Activated CD8-positive, alpha-beta T cell treated with anti-CD3 and anti-CD28 coated beads for 36 hours (primary cell): ENCODE measurements at places on chromosomes 4 and X. TPM values are rescaled to one million over a fixed set of nuclear protein-coding genes. Genes with fewer than 3 reads are reported as not detected.

- DNase-seq: no peak
These were observed 909.4 kb downstream of the FSTL5 start for GRCh38 chr4:161254375-161254774.

GRCh38 chr4:2063557-2064275 is 4.6 kb downstream of the NAT8L start:
- DNase-seq: no peak

DNA sequence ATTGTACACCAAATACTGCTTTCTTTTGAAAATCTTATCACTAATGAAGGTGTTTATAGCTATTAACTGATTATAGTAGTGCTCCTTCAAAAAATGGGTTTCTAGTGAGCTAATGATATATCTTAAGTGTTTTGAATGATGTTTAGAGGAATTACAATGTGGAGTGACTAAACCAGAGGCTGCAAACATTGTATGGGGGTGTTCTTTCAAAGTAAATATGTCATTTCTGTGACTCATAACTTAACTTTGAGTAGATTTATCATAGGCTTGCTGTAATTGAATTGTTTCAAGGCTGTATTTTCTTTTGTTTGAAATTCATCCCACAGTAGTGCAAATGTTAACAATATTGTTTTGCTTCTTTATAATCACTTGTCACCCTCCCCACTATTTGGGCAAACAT is 141.6 kb downstream of the IL1RAPL2 start:
- DNase-seq: no peak

GRCh38 chrX:40617566-40617965 is 5.7 kb upstream of the MPC1L start:
- DNase-seq: no peak

GRCh38 chr4:99458911-99459447 is 23.8 kb upstream of the ADH7 start:
- DNase-seq: no peak

GRCh38 chr4:138204507-138204906 is 37.6 kb downstream of the SLC7A11 start:
- DNase-seq: no peak

- peak; percentile 5 for DNase-seq
These were observed 152.5 kb upstream of the SPRY1 start for GRCh38 chr4:123244137-123244536.

- no peak for DNase-seq
These were observed 40.9 kb downstream of the HMX1 start for GRCh38 chr4:8830611-8831200.

DNA sequence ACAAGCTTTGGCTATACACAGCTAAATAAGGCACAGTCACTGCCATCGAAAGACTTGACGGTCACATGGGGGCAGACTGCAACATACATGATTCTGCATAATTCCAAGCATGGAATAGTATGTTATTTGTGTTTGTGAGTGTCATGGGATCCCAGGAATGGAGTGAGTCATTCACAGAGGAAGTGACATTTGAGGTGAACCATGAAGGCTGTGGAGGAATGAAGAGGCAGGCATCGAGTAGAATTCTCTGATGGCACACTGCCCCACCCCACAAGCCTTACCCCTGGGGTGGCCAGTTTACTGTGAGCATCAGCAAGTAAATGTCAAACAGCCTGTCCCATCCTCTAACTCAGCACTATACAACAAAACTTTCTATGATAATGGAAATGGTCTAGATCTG is 619.7 kb downstream of the MID1IP1 start:
- DNase-seq: no peak

DNA sequence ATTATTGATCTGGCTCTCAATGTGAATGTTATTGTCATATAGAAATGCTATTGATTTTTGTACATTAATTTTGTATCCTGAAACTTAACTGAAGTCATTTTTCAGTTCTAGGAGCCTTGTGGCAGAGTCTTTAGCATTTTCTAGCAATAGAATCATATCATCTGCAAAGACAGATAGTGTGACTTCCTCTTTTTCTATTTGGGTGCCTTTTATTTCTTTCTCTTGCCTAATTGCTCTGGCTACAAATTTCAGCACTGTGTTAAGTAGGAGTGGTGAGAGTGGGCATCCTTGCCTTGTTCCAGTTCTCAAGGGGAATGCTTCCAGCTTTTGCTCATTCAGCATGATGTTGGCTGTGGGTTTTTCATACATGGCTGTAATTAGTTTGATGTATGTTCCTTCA is 102.7 kb downstream of the SH3BGRL start:
- no peak for DNase-seq

DNA sequence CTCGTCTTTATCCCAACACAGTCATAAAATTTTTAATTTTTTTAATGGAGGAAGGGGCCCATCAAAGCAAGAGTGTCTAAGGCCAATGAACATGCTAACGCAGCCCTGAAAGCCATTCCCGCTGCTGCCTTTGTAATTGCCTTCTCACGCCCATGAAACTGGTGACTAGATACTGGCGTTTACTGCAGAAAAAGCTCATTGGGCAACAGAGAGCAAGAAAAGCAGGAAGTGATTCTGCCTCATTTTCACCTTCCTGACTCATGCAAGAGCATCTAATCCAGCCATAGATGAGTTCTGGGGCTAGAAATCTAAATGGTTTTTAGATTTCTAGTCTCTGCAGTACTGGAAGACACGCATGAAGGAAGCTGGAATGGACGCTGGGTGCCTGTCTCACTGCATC is 72.5 kb downstream of the ANXA3 start:
- DNase-seq: no peak

- no peak for DNase-seq
These were observed 158.4 kb downstream of the EMCN start for GRCh38 chr4:100359441-100359840.

GRCh38 chrX:135213200-135213844 is 38.5 kb upstream of the ETDA start:
- DNase-seq: peak; percentile 70

- DNase-seq: no peak
These were observed 193.2 kb downstream of the RASL11B start for GRCh38 chr4:53055274-53055673.

- no peak for DNase-seq
These were observed 3.3 kb downstream of the TRIM2 start for GRCh38 chr4:153207567-153207966.

DNA sequence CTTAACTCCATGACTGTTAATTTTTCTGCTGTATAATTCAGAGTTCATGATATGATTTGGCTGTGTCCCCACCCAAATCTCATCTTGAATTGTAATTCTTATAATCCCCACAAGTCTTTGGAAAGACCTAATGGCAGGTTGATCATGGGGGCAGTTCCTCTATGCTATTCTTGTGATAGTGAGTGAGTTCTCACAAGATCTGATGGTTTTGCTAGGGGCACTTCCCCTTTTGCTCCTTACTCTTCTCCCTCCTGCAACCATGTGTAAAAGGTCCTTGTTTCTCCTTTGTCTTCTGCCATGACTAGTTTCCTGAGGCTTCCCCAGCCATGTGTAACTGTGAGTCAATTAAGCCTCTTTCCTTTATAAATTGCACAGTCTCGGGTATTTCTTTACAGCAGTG is 1751.9 kb downstream of the ARAP2 start:
- DNase-seq: no peak

DNA sequence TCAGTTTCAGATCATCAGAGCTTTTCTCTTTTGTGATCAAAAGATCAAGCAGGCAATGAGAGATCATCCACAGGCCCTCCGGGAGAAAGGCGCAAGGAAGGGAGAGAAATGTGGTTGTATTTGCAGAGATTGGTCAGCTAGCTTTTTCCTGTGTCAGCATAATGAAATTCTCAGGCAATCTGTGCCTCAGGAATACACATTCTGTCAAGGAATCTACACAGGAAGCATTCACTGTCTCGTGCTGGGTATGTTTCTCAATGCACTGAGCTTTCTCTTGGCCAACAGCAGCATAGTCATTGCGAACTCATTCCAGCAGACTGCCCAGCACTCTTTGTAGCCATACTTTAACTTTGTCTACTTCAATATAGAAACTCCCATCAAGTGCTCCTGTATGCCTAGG is 413.7 kb downstream of the PPP3CA start:
- DNase-seq: no peak

DNA sequence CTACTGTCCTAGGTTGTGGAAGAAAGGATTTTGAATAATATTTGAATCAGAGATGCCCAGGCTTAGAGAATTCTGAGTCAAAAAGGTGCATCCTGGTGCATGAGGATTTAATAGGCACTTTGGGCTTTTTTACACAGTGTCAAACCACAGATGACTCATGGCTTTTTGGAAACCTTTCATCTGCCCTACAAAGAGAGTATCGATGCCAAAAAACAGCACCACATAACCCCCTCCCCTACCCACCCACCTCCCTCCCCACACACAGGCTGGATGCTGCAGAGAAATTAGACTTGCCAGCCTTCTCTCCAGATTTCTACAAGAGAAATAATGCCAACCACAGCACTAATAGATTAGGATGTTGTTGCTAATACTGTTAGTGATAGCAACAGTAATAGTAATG is 779.3 kb downstream of the NLGN4X start:
- DNase-seq: no peak

DNA sequence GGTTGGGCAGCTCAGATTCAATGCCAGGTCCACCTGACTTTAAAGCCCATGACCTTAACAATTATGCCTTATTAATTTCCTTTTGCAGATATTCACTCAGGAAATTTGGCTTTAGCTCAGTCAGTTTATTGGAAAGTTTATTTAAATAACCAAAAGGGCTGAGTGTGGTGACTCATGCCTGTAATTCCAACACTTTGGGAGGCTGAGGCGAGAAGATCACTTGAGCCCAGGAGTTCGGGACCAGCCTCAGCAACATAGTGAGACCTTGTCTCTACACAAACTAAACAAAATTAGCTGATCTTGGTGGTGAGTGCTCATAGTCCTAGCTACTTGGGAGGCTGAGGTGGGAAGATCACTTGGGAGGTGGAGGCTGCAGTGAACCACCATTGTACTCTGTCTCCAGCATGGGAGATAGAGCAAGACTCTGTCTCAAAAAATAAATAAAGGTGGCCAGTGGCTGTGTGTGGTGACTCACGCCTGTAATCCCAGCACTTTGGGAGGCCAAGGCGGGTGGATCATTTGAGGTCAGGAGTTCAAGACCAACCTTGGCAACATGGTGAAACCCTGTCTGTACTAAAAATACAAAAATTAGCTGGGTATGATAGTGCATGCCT is 43.3 kb downstream of the RHOH start:
- DNase-seq: peak; percentile 28

GRCh38 chr4:1285790-1286553 is 3.7 kb upstream of the MAEA start:
- peak; percentile 78 for DNase-seq

GRCh38 chr4:89137695-89138094 is 26.4 kb downstream of the TIGD2 start:
- DNase-seq: no peak

DNA sequence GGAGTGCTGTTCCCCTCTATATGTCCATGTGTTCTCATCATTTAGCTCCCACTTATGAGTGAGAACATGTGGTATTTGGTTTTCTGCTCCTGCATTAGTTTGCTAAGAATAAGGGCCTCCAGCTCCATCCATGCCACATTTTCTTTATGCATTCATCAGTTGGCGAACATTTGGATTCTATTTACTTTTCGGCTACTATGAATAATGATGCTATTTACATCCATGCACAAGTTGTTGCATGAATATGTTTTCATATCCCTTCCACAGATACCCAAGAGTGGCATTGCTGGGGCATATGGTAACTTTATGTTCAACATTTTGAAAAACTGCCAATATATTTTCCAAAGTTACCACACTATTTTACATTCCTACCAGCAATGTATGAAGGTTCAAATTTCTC is 13.8 kb upstream of the DDX53 start:
- DNase-seq: no peak

GRCh38 chrX:31168551-31168950 is 96.7 kb upstream of the FTHL17 start:
- no peak for DNase-seq

DNA sequence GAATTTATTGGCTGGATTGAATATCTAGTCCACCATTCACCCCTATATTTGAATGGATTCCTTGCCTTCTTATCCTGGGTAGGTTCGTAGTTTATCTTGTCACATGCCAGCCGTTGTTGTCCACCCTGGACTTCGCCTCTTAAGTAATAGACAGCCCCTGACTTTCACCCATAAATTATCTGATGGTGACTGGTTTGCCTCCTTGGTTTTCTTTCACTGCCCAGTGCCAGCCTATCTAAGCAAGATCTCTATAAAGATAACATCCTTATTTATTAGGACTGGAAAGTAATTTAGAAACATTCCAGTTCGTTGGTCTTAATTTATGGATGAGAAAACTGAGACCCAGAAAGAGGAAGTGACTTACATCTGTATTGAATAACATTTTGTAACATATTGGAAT is 410.3 kb downstream of the RPA4 start:
- no peak for DNase-seq

GRCh38 chrX:114532111-114532805 is 51.6 kb upstream of the HTR2C start:
- no peak for DNase-seq

DNA sequence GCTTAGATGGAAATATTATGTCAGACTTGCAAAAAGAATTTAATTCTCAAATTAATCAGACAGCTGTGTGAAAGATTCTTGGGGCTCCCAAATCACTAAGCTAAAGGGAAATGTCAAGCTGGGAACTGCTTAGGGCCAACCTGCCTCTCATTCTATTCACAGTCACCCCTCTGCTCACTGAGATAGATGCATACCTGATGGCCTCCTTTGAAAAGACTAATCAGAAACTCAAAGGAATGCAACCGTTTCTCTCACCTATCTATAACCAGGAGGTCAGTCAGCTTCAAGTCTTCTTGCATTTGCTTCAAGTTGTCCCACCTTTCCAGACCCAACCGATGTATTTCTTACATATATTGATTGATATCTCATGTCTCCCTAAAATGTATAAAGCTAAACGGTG is 882.7 kb downstream of the CENPC start:
- DNase-seq: no peak

DNA sequence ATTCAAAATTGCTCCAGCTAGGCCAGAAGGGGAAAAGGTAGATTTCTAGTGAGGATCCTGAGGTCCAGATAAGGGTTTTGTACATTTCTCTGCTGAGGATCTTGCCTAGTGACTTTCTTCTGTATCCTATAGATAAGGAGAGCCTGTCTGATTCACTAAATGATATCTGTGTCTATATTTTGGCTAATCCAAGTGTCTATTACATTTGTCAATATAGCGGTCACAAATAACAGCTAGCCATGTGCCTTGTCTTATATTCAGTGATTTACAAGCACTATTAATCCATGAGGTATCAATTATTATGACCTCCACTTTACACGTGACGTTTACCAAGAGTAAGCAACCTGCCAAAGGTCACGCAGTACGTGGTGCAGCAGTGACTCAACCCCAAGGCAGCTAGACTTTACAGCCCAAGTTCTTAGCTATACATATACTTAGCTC is 41.6 kb downstream of the TMEM165 start:
- no peak for DNase-seq

Gene JCHAIN
- total RNA-seq: not detected

Gene CTAG1A
- total RNA-seq: not detected

Gene FAM9C
- not detected for total RNA-seq

Gene CA5B
- 14.1 TPM for total RNA-seq

Gene PIGA
- total RNA-seq: 40.6 TPM

Gene FABP2
- total RNA-seq: not detected

Gene ATP2B3
- not detected for total RNA-seq

Gene STOX2
- total RNA-seq: not detected

Gene SMIM20
- total RNA-seq: 26.9 TPM

Gene MAGEA2B
- not detected for total RNA-seq

Gene SLC25A31
- not detected for total RNA-seq

Gene SPANXB1
- not detected for total RNA-seq

Gene XPNPEP2
- total RNA-seq: 0.16 TPM

Gene NAP1L2
- 1.0 TPM for total RNA-seq

Gene SRPK3
- total RNA-seq: 0.09 TPM

Gene CT83
- not detected for total RNA-seq

Gene PF4V1
- total RNA-seq: not detected

Gene TRPC5OS
- total RNA-seq: not detected

Gene DLG3
- 27.3 TPM for total RNA-seq

Gene GPRASP2
- total RNA-seq: 0.67 TPM

Gene MTM1
- 9.6 TPM for total RNA-seq
